ENCODE measurements at places on chromosomes 7 and 10.

DNA sequence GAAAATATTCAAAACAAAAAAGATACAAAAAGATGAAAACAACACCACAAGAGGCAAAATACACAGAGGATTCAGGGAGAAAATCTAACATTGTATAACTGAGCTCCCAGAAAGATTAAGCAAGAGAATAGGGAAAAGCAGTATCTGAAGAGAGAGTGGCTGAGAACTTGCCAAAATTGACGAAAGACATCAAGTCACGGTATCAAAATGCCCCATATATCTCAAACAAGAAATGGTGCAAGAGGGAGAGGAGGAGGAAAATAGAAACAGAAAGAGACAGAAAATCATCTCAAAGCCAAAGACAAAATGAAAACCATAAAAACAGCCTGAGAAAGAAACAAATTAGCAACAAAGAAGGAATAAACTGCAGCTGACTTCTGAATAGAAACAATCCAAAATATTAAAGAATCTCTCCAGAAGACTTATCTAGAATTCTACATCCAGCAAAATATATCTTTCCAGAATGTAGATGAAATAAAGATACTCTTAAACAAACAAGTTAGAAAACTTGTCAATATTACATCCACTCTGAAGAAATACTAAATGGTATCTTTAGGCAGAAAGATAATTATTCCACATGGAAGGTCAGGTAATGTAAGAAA, 5.5 kb downstream of the USP6NL start:
- no peak for DNase-seq

DNA sequence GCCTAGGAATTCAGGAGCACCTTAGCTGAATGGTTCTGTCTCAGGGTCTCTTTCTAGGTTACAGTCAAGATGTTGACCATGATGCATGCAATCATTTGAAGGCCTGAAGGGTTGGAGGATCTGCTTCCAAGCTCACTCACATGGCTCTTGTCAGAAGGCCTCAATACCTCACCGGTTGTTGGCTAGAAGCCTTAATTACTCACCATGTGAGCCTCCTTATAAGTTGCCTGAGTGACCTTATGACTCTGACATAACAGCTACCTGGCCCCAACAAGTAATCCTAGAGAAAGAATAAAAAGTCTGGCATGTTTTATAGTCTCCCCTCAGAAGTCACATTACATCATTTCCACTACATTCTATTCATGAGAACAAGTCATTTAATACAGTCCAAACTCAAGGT, 3.4 kb upstream of the C1GALT1 start:
- DNase-seq = no peak

- no peak for DNase-seq
Measured at GRCh38 chr7:80412842-80413241, 99.0 kb downstream of the GNAT3 start.

DNA sequence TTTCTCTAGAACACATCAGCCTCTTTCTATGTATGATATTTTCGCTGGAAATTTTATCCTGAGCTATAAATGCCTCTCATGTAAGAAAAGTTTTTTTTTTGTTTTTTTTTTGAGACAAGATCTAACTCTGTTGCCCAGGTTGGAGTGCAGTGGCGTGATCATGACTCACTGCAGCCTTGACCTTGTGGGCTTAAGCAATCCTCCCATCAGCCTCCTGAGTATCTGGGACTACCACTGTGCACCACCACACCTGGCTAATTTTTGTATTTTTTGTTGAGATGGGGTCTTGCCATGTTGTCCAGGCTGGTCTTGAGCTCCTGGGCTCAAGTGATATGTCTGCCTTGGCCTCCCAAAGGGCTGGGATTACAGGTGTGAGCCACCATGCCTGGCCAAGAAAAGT, 80.4 kb downstream of the ADK start:
- DNase-seq = no peak

GRCh38 chr7:26423436-26423835, 131.8 kb downstream of the SNX10 start:
- DNase-seq = no peak

- no peak for DNase-seq
Measured at GRCh38 chr10:30420266-30420665, 13.7 kb upstream of the MAP3K8 start.

DNA sequence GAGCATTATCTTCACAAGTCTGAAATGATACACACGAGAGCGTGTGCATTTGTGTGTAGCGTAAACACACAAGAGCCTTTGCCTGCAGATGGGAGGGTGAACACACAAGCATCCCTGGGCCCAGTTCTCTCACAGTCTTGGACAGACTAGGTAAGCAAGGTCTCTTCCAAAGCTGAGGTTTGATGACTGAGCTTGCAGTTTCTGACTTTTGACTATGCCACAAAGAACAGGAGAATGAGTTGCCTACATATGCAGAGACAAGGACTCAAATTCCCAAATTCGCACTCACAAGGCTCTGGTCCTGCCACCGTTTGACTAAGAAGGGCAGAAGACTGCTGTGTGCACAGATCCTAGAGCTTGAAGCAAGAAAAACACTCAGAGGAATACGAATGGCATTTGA, 55.8 kb downstream of the FAM53B start:
- DNase-seq = no peak

DNA sequence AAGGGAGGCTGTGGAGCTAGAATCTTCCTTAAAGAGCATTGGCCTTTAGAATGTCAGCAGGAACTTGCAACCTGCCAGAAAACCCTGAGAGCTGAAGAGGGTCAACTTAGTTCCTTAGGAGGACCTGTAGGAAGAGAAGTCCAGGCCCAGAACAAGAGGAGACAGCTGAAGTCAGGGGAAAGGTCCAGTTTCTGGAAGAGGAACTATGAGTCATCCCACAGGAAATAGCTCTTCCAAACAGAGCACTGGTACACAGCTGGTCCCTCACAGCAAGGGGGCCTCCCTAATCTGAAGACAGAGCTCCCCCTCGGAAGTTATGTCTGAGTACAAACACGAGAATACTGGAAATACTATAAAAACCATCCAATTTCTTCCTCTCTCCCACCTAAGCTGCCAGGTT, 98.9 kb downstream of the HERPUD2 start:
- no peak for DNase-seq

DNA sequence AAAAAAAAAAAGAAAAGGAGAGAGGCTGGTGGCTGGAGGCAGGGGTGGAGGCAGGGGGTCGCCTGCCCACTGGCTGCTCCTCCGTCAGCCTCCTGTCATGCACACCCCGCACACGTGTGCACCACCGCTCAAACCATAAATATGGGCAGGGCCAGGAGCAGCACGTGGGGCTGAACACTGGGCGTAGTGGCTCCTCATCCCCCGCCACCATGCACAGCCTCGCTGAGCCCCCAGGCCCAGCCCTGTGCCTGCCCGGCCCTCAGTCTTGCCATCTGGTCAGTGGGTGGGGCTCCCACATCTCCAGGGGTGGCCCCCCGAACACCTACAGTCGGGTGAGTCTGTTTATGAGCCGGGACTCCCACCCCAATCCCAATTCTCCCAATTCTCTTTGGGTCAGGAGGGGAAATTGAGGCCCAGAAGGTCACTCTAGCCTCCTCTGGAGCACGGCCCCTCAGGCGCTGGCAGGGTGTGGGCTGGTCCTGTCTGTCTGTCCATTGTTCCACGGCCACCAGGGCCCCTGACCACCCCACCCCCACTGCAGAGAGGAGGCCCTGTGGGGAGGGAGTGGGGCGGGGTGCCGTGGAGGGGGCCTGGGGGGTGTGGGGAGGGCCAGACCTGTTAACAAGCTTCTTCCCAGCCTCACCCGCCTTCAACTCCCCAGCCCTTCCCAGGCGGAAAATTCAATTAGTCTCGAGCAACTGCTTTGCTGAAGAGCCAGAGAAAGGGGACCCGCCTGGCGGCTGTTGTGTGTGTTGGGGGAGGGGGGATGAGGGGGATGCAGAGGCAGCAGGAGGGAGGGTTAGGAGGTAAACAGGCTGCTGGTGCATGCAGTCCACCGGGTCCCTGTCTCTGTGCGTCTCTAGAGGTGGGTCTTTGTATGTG, 19.5 kb upstream of the GRIFIN start:
- peak; percentile 72 for DNase-seq

DNA sequence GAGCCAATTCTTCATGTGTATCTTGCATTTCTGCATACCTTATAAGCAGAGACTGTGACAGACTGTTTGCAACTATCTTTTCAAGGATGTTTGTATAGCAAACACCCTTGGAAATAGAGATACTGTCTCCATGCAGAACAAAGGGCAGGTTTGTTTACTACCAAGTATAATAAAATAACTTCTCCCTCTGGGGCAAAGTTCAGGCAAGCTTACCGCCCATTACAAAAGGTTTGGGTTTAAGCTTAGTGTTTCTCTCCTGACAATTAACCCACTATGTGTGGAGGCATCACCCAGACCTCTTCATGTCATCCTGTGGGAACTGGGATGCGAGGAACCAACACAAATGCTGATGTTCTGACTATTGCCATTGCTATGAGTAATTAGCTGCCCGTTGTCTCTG, 479.1 kb upstream of the ZMIZ1 start:
- DNase-seq = no peak

DNA sequence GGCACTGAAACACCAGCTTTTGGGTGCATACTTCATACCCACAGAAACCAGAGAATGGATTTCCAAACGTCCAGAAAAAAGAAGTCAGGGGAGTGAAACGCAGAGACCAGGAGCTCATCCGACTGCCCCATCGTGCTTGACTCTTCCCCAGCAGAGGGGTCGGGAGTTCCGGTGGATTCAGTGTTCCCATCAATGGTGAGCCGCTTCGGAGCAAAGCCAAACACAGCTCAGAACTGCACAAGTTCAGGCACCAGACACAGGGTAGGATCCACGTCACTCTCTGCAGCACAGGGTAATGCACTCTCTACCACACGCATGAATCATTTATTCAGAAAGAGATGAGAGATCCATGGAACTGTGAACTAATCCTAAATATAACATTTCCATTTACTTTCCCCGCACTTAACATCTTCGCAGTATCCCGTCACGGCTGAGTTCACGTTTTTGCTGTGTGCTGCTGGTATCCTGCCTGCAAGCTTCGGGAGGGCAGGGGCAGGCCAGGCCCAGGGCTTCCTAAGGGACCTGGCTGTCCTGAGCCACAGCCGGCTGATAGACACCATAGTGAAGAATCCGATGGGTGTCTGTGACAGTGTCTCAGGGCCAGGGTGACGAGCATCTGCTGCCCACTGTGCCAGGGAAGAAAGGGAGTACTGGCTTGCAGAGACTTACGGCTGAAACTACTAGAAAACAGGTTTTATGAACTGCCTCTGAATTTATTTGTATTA, 545.3 kb downstream of the PTPRN2 start:
- no peak for DNase-seq
